Stimulated activated CD8-positive, alpha-beta memory T cell treated with anti-CD3 and anti-CD28 coated beads, Interleukin-15, amount 100 ng/mL, for 48 hours (primary cell): ENCODE measurements at places on chromosomes 13 and 19.

DNA sequence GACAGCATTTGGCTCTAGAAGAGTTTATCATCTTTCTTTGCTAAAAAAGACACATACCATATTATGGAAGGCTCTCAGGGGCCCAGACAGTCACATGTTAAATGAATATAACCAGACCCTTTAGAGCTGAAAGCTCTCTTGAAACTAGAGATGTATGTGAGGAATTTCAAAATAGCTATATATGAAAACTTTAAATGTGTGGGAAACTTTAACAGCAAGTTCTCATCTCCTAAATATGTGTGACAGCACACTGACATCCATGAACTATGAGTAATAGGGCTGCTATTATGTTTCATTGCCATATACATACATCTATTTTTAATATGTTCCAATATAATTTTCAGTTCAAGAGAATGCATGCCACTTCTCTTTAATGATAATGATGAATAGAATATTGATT lies 509.5 kb downstream of the GPC6 start:
- DNase-seq: no peak

DNA sequence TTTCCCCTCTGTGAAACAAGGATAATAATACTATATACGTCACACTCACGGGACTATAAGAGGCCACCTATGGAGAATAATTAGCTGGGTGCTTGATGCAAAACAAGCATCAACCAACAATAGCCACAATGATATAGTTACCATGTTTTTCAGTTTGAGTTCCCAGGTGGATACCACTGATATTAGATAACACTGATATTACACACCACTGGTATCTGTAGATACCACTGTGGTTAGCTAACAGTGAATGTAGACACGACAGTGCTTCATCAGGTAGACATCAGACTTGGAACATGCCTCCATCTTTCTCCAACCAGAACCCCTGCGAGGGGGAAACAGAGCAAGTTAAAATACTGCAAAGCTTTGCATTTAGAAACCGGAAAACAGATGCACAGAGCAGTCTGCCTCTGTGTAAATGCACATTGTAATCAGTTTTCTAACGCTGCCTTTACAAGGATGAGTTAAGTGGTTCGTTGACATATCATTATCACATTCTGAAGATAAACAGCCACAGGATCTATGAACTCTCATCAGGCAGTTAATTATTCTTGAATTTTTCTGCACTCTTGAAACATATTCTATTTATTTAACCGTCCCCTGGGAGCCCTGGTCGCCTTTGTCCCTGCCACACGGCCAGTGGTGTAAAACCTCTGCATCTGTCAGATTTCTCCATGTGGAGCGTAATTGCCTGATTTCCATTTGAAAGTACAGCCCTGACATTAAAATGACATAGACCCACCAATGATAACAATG lies 80.7 kb downstream of the RNASEH2B start:
- DNase-seq: no peak

- DNase-seq: no peak
These were observed 20.6 kb downstream of the OR10H3 start for GRCh38 chr19:15758379-15758778.

DNA sequence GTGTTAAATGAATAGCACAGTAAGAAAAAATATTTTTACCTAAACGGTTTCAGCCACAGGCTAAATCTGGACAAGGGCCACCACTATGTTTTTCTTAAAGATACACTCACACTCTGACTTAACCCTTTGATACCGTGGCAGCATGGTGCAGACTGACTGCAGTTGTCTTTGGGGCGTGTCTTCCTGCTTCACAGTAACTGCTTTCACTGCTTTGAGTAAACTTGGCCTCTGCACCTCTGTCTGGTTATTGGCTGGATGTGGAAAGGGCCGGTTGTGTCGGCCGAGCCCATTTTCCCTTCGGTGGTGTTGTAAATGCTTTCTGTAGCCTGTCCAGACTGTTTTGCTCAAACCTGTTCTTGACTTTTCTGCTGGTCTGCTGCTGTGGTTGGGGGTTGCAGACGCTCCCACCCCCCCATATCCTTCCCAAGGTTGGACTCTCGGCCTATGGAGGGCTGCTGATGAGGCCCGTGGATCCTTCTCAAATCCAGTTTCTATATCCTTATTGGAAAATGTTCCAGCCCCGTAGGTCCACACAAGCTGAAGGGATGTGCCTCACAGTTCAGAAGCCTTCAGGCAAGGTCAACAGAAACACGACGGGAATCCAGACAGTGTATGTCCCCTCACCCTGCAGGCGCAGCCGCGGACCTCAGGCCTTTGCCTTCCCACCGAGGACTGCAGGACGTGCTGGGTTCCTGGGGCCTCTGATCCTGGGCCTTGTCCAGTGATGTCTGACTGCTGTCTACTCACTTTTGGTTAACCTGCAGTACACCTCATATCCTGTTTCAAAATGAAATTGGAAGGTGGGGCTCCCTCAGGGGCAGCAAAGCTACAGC lies 90.2 kb upstream of the RNF113B start:
- DNase-seq: no peak

GRCh38 chr13:97058391-97058790 lies 64.1 kb upstream of the OXGR1 start:
- DNase-seq: no peak

GRCh38 chr19:29370276-29370675 lies 155.5 kb upstream of the VSTM2B start:
- DNase-seq: no peak

- no peak for DNase-seq
These were observed 505 bp downstream of the PAF1 start for GRCh38 chr19:39390451-39390750.

DNA sequence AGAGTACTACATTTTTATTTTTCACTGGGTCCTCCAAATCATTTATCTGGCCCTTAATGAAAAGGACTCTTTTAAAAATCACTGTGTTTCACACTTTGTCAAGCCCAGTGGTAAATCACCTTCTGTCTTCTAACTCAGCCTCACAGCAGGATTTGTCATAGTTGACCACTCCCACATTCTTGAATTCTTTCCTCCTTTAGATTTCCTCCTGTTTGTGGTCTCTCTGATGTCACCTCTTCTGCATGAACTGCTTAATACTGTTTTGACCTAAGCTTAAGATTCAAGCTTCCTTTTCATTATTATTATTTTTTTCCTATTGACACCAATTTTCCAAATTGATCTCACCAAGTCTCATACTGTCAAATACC lies 899.8 kb upstream of the MIR17HG start:
- no peak for DNase-seq

DNA sequence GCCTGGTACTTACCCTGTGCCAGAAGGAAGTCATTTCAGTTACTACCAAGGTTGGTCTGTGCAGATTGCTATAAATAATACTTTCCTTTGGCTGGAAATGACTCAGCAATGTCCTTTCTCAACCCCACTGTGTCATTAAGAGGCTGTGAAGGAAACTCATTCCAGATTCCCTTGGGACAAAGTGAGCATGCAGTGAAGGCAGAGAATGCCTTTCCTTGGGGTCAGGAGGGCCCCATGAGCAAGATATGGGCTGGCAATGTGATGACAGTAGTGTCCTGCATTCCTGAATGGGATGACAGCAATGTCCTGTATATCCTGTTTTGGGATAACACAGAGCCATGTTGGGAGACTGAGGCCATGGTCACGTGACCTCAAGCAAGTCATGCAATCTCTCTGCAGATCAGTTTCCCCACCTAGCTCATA lies 213.1 kb upstream of the TMTC4 start:
- no peak for DNase-seq

DNA sequence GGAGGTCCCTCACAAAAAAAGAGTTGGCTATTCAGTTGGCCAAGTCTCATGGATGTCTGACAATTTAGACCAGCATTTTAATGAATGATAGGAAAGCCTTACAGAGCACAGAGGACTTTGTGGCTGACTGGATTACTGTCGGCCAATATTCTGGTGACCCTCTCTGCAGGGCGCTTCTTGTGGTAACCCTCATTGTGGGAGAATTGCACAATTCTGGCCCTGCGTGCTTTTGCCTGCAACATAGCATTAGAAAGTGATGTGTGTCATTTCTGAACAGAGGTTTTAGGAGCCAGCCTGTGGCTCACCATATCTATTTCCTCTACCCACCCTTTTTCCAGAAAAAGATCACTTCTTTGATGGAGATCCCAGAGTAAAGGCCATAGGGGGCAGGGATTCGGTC lies 71.4 kb downstream of the EFNB2 start:
- DNase-seq: no peak

DNA sequence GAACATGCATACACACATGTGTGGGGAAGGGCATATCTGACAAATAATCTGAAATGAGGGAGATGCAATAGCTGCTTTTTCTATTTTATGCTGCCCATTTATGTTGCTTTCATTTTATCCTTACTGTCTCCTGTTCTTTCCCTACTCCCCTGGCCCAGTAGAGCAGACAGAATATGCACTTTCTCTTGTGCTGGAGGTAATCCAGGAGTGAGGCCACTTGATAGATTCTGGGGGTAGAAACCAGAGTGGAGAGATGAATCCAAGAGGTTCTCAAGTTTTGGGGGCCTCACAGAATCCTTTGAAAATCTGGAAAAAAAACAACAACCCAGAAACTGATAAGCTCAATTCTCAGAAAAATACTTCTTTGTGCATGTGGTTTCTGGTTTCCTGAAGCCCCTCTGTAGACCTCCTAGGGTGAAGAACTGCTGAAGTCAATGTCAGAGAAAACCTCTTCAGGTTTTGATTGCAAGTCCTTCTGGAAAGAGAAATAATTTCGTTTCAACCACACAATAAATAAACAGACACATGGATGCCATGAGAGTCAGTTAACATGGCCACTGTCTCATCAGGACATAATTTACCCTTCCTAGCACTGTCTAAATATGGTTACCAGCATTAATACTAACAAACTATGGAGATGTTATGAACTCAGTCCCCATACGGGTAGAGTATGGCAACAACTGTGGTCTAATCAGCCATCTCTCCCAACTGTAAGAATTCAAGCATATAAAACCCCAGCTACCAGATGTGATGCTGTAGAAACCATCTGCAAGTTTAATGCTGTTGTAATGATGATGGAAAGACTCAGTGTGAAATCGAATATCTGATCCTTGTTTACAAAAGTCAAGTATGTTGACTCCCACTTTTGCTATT lies 355.6 kb downstream of the SLC7A1 start:
- no peak for DNase-seq

DNA sequence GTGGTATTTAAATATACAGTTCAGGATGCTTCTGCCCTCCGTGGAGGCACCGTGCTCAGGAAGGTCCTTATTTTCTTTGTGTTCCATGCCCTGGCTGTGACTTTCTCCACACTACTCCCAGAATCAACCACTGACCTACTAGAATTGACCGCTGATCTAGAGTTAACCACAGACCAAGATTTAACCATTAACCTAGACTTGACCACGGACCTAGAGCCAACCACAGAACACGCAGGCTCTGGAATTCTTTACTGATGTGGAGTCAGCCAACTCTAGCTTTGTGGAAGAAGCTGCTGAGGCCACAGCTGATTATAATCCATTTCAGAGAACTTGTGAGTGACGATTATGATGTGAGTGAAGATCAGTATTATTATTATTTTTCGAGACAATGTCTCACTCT lies 18.0 kb downstream of the GTF2F2 start:
- no peak for DNase-seq

DNA sequence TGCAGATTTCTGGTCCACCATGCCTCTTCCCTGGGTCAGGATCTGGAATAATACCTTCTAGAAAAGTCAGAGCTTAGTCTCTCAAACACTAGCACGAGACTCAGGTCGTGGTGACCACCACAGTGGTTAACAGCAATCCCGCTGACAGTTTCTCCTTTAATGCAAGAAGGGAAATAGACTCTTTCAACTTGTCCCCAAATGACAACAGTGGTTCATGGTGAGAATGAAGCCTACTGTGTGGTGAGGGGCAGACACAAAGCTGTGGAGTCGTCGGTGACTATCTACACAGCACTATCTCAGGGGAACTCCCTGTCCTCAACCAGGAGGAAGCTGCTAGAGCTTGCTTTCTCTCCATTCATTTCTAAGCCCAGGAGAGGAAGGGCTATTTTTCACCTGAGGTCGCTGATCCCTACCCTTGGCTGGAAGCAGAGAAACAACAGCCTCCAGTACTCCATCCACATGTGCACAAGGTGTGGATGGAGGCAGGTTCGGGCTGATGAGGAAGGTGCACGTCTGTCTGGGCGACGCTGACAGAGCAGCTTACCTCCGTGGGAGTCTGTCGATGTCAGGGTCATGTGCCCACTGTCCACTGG lies 72.4 kb downstream of the STK24 start:
- DNase-seq: no peak

- DNase-seq: no peak
These were observed 1.6 kb upstream of the BBC3 start for GRCh38 chr19:47232422-47233211.

DNA sequence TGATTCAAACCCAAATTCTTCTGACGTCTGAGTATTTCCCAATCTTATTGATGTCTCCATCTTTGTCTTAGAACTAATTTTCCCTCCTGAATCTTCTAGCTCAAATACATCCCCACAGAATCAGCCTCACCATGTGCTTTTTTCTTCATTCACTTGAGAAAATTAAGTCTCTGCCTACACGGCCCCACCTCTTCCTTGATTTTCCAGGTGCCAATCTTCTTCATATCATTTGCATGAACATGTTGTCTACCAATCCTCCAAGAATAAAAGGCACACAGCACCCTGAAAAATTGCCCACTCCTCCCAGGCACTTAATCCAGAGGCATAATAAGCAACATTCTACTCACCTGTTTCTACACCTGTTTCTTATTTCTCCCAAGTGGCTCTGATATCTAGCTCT lies 408.1 kb upstream of the NBEA start:
- no peak for DNase-seq

DNA sequence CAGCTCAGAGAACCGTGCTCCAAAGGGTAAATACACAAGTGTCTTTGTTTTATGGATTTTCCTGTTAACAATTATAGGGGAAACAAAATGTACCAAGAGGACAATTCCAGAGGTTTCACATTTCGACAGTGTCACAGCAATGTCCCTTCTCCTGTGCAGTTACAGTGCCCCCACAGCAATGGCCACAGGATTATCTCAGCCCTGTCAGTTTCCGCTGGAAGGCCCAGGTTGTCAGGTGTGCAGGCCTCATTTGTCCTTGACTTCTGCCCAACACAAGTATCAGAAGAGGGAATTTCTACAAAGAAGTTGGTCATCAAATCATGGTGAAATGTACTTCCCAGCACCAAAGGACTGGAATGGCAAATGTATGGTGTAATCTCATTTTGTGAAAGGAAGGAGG lies 11.2 kb upstream of the N4BP2L2 start:
- DNase-seq: no peak
